ENCODE measurements at places on chromosomes 13 and 19.
A peak's percentile ranks its signal among the peaks of the same experiment; 100 is the strongest.

GRCh38 chr13:77507931-77508776 is 27.4 kb upstream of the SCEL start:
- DNase-seq, result no peak

DNA sequence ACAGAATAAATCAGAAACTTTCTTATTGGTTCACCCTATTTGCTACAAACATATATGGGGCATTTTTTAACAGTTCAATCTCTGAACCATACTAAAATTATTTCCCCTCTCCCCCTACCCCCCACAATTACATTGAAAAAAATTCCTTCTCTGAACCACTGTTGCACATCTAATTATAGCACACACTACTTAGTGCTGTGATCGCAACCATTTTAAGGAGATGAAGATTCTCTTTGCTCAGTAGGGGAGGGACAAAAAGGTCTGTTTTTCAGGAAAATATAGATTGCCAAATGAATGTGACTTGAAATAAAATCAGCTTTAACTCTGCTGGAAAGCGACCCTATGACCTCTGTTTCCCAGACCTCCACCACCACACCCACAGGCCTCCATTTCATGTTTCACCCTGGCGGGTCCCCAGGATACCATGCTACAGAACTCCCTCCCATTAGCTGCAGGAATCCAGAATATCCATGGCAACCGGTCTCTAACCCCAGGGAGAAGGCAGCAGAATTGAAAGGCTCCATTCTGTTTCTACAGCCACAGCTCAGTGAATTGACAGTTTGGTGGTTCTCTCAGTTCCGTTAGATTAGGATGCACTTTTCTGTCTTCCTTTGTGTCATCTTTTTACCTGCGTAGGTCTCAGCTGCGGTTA is 286.3 kb downstream of the TBC1D4 start:
- DNase-seq, result no peak

DNA sequence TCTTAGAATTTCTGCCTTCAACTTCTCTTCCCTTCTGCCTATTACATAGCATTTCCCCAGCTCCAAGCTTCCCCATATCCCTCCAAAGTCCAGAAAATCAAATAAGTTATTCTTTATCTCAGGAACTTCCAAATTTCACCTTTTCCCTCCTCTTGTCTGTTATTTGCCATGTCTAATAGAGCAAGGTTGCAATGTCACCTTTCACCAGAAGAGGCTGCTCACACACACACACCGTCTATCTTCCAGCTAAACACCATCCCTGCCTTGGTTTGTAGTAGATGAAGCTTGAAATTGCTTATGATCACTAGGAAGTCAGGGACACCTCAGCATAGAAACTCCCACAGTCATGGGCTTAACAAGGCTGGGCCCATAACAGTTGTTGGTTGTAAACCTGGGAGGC is 48.4 kb downstream of the ZNRF4 start:
- no peak for DNase-seq

DNA sequence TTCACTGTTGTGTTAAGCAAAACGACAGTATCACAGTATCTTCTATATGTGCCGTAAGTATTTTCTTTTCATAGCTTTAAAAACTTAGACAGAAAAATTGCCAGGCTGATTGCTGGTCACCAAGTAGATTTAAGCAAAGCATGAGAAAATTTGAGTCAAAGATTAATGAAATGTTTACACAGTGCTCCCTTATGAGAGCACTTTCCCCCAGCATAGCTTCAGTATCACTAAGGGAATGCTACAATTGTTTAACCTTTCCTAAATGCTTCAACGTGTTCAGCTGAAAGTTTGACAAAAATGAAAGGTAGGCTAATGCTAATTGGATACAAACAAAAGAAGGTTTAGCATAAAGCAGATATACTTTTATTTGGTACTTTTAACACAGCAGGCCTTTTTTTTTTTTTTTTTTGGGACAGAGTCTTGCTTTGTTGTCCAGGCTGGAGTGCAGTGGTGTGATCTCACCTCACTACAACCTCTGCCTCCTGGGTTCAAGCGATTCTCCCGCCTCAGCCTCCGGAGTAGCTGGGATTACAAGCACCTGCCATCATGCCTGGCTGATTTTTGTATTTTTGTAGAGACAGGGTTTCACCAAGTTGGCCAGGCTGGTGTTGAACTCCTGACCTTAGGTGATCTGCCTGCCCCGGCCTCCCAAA is 23.4 kb downstream of the PCCA start:
- no peak for DNase-seq

DNA sequence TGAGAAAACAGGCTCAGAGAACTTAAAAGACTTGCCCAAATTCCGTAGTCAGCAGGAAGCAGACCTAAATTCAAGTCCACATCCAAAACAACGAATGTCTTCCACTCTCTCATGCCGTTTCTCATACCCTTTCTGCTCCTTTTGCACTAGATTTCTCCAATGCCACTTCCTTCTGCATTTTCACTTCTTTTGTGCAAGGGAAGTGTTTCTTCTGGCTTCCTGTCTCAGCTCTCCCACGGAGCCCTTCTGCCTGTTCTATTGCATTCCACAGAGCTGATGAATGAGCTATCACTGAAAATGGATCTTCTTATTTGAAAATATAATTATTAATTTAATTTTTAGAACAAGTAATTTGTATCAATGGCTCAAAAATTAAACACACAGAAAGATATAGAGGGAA is 56.1 kb upstream of the STK24 start:
- DNase-seq, result no peak

DNA sequence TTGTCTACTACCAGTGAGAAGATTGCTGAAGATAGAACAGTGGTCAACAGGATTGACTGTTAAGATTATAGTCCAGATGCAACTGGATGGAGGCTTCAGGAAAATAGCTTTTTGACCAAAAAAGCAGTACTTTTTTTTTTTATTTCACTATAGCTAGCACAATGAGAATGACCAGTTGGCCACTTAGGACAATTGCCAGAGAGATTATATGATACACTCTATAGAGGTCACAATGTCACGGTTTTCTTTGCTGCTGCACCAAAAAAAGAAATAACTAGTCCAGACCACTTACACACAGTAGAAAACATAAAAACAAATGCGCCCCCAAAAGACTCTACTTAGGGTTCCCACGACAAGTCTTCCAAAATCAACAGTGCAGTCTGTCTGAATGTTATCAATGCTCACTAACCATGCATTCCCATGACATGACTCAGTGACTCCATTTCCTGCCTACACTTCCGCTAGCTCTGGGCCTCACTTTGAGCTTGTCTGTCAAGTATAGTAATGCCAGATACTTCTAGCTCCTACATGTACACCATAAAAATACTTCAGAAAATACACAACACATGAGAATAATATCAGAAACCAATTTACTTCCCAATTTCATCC is 209.1 kb upstream of the STARD13 start:
- DNase-seq, result no peak

- no peak for DNase-seq
Observed at GRCh38 chr19:835210-835810, 5.5 kb upstream of the PRTN3 start.

DNA sequence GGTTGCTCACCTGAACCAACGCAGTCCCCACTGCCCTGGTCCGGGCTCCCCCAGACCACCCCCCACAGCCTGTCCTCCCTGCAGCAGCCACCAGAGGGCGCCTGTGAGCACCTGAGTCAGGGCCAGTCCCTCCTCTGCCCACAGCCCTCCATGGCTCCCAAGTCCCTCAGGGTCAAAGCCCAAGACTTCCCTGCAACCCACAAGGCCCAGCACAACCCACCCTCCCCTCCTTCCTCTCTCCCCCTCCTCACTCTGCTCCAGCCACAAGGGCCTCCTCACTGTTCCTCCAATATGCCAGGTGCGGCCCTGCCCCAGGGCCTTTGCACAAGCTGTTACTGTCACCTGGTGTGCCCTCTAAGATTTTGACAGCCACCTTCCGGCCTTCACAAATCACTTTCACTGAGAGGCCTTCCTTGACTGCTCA is 10.9 kb downstream of the GNA15 start:
- no peak for DNase-seq

DNA sequence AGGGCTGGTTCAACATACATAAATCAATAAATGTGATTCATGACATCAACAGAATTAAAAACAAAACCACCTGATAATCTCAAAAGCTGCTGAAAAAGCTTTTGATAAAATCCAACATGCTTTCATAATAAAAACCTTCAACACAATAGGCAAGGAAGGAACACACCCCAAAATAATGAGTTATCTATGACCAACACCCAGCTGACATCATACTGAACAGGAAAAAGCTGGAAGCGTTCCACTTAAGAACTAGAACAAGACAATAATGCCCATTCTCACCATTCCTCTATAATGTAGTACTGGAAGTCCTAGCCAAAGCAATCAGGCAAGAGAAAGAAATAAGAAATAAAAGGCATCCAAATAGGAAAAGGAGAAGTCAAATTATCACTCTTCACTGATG is 116.2 kb upstream of the FREM2 start:
- DNase-seq, result no peak

DNA sequence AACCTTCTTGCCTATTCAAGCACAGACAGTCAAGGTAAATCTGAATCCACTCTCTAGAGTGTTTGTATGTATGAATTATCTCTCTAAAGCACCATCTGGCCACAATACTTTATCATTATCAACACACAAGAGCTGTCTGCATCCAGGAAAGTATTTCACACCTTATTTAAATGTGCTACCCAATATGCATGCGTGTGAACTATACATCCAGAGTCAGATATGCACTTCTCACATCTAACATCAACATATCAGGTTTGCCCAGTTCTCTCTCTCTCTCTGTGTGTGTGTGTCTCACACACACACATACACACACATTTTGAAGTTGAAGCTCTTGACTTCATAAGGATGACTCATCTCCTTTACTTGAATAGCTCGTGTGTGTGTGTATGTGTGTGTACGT is 697.5 kb upstream of the PCDH20 start:
- no peak for DNase-seq

- no peak for DNase-seq
Observed at GRCh38 chr13:45333977-45334922, 6.7 kb downstream of the TPT1 start.

GRCh38 chr19:45828523-45828922 is 13.4 kb upstream of the RSPH6A start:
- no peak for DNase-seq

DNA sequence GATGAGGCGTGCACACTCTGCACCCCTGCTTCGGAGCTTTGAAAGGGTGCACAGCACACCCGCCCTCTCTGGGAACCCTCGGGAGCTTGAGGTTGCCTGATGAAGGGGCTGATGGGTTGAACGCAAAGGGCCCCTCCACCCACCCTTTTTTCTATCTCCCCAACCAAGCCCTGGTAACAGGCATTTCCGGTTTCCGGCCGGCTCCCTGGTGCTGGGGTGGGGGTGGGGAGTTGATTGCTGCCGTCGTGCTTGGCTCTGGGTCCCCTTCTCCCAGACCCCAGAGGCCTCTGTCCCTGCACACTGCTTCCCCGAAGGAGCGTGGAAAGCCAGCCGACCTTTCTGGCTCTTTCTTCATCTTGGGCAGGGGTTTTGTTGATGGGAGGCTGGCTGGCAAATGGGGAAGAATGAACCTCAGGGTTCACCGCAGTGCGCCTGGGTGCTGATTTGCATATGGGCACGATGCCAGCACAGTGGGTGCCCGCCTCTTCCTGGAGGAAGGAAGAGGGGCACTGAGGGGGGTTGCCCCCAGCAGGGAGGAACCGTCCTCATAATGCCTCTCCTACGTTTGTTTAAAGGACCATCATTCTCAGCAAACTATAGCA is 29.1 kb downstream of the VAV1 start:
- no peak for DNase-seq

GRCh38 chr13:108185223-108185622 is 30.1 kb downstream of the LIG4 start:
- no peak for DNase-seq

- DNase-seq, result no peak
Observed at GRCh38 chr13:49997955-49998354, 1.1 kb downstream of the TRIM13 start.

- DNase-seq, result no peak
Observed at GRCh38 chr13:90070837-90071525, 1276.5 kb upstream of the MIR17HG start.

- no peak for DNase-seq
Observed at GRCh38 chr19:1409204-1410005, 2.0 kb downstream of the DAZAP1 start.

GRCh38 chr13:111382877-111383276 is 62.4 kb downstream of the TEX29 start:
- DNase-seq, result no peak

GRCh38 chr13:47708386-47708785 is 292.7 kb downstream of the SUCLA2 start:
- DNase-seq, result no peak

- DNase-seq, result no peak
Observed at GRCh38 chr13:110743687-110744086, 30.2 kb downstream of the ING1 start.

GRCh38 chr19:13806728-13807127 is 11.5 kb downstream of the ZSWIM4 start:
- no peak for DNase-seq

GRCh38 chr19:46478356-46478986 is 7.1 kb upstream of the PNMA8A start:
- no peak for DNase-seq

GRCh38 chr13:40116008-40116407 is 460.5 kb downstream of the COG6 start:
- no peak for DNase-seq

- no peak for DNase-seq
Observed at GRCh38 chr19:8017808-8018207, 12.4 kb upstream of the ELAVL1 start.

DNA sequence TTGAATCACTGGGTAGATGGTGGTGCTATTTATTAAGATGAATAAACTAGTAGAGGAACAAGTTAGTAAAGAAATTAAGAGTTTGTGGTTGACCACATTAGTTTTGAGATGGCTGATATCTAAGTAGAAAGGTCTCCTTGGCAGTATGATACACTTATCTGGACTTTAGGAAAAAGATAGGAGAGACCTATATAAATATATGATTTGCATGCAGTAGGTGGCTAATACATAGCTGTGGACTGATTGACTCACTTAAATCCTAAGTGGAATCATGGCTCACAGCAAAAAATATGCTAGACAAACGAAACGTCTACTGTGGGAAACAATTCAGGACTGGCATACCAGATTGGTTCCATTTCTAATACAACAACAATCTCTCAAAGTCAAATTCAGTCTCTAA is 92.0 kb downstream of the CAB39L start:
- no peak for DNase-seq

DNA sequence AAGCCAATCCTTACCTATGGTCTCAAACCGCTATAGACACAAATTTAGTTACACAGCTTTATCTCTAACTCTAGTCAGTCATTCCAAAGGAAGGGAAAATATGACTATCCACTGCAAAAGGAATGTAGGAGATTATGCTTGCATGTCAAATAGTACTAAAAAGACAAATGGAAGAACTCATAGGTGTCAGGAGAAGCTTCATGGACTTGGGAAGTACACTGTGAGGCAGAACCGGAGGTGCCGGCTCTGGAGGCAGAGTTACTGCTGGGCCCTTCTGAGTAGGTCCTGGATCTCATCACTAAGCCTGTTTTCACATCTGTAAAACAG is 97.5 kb downstream of the FOXO1 start:
- no peak for DNase-seq

GRCh38 chr19:34669305-34669704 is 7.7 kb downstream of the SCGB2B2 start:
- DNase-seq, result no peak

GRCh38 chr13:74755065-74755464 is 620.9 kb upstream of the KLF12 start:
- no peak for DNase-seq

GRCh38 chr19:17079710-17080439 is 4.3 kb downstream of the MYO9B start:
- peak; percentile 9 for DNase-seq

All from cerebellar nuclear complex (tissue), 1 donor.